ENCODE measurements at places on chromosomes 4 and X. TPM values are rescaled to one million over a fixed set of nuclear protein-coding genes. Genes with fewer than 3 reads are reported as not detected.

Gene GPRASP3
- 9.6 TPM for total RNA-seq

Gene HELT
- not detected for total RNA-seq

Gene MID1
- total RNA-seq: 3.8 TPM

Gene PDGFRA
- 58.1 TPM for total RNA-seq

Gene CTAG1B
- total RNA-seq: not detected

Gene TRIM2
- 18.5 TPM for total RNA-seq

Measured in heart left ventricle (tissue), 16 donors.